ENCODE measurements at places on chromosomes 2 and 18.

DNA sequence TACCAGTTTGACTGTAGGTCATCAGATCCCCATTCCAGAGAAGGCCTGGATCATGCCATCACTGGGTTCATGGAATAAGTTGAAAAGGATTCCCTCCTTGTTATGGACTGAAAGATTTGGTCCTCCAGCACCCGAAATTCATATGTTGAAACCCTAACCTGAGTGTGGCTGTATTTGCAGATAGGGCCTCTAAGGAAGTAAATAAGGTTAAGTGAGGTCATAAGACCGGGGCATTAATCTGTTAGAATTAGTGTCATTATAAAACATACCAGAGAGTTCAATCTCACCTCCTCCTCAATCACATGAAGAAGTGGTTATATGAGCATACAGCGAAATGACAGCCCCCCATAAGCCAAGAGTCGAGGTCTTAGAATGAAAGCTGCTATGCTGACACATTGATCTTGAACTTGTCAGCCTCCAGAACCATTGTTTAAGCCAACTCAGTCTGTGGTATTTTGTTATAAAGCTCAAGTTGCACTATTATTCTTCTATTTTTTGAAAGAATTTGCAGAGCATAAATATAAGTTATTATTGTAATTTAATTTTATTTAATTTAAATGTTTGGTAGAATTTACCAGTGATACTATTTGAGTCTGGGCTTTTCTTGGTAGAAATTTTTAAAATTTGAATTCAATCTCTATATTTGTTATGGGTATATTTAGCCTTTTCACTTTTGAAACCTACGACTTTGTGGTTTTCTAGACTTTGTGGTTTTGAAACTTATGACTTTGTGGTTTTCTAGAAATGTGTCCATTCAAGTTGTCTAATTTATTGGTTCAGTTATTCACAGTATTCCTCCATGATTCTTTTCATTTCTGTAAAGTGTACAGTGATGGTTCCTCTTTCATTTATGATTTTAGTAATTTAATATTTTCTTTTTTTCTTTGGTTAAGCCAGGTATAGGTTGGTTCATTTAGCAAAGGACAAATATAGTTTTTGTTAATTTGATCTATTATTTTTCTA, 1206.7 kb upstream of the CDH2 start:
- no peak for DNase-seq

GRCh38 chr2:213034585-213034984, 116.8 kb downstream of the IKZF2 start:
- no peak for DNase-seq

DNA sequence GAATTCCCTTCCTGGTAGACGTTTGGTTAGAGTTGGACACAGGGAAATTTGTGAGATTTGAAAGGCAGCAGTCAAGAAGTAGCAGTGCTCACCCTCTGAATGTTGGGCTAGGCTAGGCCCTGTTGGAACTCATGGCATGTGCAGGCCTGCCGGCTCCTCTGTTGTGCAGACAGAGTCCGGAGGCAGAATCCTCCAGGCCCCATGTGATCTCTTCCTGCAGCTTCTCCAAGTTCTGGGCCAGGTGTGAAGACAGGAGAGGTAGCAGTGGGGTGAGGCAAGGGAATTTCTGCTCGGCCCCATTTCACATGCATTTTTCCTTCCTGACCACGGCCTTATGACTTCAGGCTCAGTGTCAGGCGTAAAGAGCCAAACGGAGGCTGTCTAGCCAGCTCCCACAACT, 36.9 kb upstream of the RAB31 start:
- DNase-seq: no peak

- DNase-seq: no peak
Measured at GRCh38 chr2:25418944-25419677, 77.4 kb upstream of the DNMT3A start.

DNA sequence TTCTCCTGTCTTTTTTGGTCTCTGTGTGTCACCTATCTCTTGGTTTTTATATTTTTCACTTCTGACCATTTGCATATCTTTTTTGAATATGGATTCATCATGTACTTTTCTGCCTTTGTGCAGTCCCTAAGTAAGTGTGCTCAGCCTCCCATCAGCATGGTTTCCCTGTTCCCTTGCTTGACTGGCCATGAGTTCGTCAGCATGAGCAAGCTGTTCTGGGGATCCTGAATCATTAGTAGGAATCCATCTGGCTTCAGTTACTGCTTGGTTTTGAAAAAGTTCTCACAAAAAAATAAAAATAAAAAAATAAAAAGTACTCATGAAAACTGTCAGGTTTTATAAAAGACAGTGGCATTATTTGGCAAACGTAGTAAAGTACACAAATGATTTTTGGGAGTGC, 144.1 kb downstream of the NCOA1 start:
- no peak for DNase-seq

- DNase-seq: no peak
Measured at GRCh38 chr2:152781175-152781574, 62.8 kb downstream of the ARL6IP6 start.

DNA sequence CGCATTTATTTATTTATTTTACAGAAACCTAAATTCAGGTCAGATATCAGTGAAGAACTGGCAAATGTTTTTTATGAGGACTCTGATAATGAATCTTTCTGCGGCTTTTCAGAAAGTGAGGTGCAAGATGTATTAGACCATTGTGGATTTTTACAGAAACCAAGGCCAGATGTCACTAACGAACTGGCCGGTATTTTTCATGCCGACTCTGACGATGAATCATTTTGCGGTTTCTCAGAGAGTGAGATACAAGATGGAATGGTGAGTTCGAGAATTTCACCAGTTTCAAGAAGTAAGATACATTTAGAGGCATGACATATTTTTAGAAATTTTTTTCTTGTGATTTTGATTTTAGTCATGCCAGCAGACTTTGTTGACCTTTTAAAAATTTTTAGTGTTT, 4.6 kb downstream of the CDCA7 start:
- no peak for DNase-seq

GRCh38 chr2:120239488-120240287, 13.0 kb upstream of the RALB start:
- DNase-seq: peak; percentile 47

- DNase-seq: no peak
Measured at GRCh38 chr2:132282911-132283310, 121.2 kb upstream of the ANKRD30BL start.

DNA sequence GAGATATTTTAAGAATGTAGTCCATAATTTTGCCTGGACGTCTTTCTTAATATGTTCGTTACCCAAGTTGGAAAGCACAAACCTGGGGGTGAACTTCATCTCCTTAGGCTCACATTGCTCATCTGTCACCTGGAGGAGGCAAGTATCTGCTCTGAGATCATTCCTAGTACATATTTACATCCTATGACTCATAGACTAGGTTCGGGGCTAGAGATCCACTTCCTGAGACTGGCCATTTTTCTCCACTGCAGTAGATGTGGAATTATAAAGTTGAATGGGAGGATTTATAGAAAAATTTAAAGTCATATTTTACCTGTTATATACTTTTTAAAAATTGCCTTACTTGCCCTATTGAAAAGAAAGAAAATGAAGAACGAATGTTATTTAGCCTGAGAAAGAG, 77.5 kb upstream of the PROKR1 start:
- no peak for DNase-seq

- DNase-seq: no peak
Measured at GRCh38 chr2:96737831-96738230, 2.0 kb downstream of the LMAN2L start.

DNA sequence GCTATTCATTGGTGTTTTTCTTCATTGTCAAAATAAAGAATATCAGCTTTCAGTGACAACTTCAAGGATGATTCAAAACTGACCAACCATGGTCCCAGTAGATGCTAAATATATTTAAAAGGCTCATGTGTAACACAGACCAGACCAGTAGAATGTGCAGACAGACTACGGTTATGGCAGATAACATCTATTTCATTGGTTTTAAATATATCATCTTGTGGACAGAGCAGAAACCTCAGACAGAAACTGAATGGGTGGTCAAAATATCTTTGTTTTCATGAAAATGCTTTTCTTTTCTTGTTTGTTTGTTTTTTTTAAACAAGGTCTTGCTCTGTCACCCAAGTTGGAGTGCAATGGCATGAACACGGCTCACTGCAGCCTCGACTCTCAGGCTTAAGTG, 107.4 kb upstream of the CREB1 start:
- DNase-seq: no peak

DNA sequence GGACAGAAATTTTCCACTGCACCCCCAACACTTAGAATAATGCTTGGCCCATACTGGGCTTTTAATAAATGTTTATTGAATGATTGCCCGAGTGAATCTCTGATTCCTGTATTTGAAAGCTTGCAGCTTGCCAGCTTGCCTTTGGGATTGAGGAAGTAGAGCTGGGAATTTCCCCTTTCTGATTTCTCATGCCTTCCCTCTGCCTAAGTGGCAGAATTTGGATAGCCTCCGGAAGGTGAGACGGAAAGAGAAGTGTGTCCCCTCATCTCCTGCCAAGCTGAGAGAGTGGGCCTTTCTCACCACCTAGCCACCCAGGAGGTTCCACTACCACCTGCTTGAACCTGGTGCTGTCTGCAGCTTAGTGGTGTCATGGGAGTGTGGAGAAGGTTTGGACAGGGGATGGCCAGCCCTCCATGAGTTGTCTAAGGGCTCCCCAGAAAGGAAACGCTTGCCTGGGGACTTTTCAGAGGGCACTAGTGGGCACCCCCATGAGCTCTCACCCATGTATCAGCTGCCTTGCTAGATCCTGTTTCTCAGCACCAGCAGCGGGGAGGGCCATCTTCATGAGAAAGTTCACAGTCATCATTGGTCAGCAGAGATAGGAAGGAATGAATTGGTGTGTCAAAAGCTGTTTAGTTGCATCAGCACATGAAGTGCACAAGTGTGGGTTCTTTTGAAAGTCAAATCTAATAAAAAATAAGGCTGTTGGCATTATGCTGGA, 8.6 kb upstream of the NCOA1 start:
- no peak for DNase-seq

DNA sequence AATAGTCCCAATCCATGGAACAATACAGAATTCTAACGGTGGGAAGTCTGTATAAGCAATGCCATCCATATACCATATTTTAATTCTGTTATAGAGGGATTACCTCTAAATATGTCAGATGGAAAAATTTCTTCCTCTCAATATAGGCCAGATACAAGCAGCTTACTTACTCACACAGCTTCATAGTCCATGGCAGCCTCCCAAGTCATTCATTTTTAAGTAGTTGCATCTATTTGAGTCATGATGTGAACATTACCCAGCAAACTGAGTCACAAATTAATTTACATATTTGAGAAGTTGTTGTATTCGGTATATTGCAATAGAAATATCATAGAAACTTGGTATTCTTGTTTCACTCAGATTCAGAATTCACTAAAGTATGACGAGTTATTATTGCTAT, 20.3 kb downstream of the TBR1 start:
- no peak for DNase-seq

DNA sequence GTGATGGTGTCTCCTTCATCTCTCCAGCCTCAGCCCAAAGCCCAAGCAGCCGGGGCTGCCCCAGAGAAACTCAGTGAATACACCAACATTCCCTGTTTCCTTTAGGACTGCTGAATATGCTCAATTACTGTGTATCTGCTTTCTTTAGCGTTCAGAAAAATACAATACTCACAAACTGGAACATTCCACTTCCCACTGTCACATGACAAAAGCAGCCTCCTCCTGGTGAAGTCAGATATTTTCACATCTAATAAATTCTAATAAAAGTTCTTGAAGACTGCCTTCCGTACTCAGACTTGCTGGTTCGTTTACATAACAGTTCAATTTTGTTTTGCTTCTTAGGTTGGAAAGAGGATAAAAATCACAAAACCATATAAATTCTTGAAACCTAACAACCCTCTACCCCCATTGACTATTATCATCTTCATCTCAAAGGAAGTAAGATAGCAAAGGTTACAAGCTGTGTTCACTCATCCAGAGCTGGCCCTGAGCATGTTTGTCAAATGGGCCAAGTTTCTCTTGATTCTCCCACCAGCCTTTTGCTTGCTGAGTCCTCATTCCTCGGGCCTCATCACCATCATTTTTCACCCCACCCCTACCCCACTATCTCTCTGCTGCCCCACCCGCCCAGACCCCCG, 190.8 kb upstream of the HNRNPA3 start:
- DNase-seq: no peak
